ENCODE measurements at places on chromosomes 11 and 22.

GRCh38 chr11:65434667-65435410 lies 12.2 kb downstream of the NEAT1 start:
- peak; percentile 9 for DNase-seq

- peak; percentile 27 for DNase-seq
These were observed 129.1 kb downstream of the DCDC1 start for GRCh38 chr11:31240340-31240904.

GRCh38 chr22:44365832-44366231 lies 53.1 kb upstream of the SHISAL1 start:
- DNase-seq: no peak

- no peak for DNase-seq
These were observed 324.2 kb downstream of the MIAT start for GRCh38 chr22:26981541-26981940.

- DNase-seq: no peak
These were observed 141.9 kb downstream of the TMEM135 start for GRCh38 chr11:87179621-87180020.

DNA sequence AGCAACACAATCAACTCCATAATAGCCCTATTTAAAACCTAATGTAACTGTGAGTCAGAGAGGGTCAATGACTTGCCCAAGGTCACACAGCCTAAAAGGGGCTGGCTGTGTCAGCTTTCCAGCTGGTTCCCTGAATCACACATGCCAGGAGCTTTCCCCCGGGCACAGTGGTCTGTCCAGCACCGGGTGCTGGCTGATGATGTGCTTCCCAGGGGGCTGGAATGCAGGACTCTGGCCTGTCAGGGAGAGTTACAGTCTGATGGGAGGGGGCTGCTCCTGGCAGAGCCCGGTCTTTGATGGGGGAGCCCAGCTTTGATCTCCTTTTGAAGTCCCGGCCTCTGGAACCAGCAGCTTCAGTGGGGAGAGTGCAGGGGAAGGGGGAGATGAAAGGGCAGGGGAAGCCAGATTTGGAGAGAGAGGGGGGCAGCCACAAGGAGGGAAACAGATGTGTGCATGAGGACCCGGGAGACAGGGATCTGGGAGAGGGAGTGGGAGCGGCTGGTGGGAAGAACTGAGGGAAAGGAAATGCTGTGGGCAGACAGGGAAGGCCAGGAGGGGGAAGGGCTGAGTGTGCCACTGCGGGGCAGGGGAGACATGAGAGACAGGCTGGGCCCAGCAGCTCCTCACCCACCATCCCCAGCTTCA lies 102.7 kb downstream of the NECTIN1 start:
- DNase-seq: no peak

DNA sequence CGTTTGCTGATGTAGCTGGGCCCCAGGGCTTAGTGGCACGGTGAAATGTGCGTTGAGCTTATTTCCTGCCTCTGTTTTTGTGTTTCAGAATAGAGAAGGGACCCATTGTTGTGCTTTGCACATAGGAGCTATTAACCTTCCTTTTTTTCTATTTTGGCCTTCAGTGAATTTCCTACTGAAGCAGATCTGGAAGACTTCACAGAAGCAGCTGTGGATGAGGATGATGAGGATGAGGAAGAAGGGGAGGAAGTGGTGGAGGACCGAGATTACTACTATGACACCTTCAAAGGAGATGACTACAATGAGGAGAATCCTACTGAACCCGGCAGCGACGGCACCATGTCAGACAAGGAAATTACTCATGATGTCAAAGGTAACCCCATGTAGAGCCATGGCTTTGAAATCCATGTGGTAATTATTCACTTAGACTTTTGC lies 37.4 kb upstream of the ST14 start:
- peak; percentile 19 for DNase-seq

Data from EL (cell line).